ENCODE measurements at places on chromosomes 2 and 18.

DNA sequence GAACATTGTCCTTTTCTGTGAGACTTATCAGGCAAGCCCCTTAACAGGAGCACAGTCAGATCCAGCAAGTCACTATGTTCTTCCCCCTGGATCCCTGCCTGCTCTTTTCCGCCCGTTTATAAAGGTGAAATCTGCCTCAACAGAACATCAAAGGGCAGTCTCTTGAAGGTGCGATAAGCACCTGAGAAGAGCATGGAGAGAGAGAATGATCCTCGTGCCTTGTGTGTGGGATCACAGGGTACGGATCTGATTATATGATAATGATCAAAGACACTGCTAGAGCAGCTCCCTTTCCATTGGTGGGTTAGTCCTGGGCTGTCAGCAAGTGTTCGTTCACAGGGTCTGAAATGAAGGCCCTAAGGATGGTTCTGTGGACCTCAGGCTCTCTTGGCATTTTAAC, 106.4 kb downstream of the ZAP70 start:
- no peak overlapping the region for H3K4me3 ChIP-seq
- DNase-seq: no peak
- H3K36me3 ChIP-seq: no peaks in the 10 kb centered on the region
- no peaks in the 10 kb centered on the region for H3K4me1 ChIP-seq
- H3K27me3 ChIP-seq: no peaks in the 10 kb centered on the region

GRCh38 chr2:214808981-214809750, at the start of gene BARD1:
Gene BARD1, minus strand, starts transcription at chr2:214809683. Its CDS starts 114 bp downstream, at chr2:214809569.
- peak within 1 kb of the TSS; percentile 86 for H3K27ac ChIP-seq
- no peak for DNase-seq
- no peaks in the 10 kb centered on the region for H3K4me1 ChIP-seq
- no peaks in the 10 kb centered on the region for H3K27me3 ChIP-seq

DNA sequence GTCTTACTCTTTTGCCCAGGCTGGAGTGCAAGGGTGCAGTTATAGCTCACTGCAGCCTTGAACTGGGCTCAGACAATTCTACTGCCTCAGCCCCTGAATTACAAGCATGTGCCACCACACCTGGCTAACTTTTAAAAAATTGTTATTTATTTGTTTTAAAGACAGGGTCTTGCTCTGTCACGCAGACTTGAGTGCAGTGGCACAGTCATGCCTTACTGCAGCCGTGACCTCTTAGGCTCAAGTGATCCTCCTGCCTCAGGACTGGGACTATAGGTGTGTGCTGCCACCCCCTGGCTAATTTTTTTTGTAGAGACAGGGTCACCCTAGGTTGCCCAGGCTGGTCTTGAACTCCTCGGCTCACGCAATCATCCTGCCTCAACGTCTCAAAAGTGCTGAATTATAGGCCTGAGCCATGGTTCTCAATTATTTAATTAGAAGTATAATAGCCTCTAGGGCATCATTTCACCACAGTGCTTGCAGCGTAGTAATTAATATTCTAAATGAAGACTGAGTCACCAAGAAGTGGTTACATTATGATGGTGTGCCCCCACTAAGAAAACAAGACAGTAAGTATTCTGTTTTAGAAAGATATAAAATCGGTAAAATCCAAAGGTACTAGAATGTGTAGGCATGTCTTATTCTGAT, 69.6 kb downstream of the EML4 start:
- H3K27me3 ChIP-seq: no peaks in the 10 kb centered on the region
- H3K27ac ChIP-seq: no peak overlapping the region
- DNase-seq: peak; percentile 37
- H3K36me3 ChIP-seq: no peaks in the 10 kb centered on the region
- H3K4me1 ChIP-seq: no peaks in the 10 kb centered on the region

GRCh38 chr18:62566818-62567217, 44.0 kb downstream of the ZCCHC2 start:
- H3K4me1 ChIP-seq: no peaks in the 10 kb centered on the region
- DNase-seq: no peak
- no peaks in the 10 kb centered on the region for H3K36me3 ChIP-seq
- no peak overlapping the region for H3K4me3 ChIP-seq

GRCh38 chr18:55751476-55751875, 163.5 kb upstream of the TCF4 start:
- H3K4me3 ChIP-seq: no peak overlapping the region
- H3K36me3 ChIP-seq: no peaks in the 10 kb centered on the region
- H3K27me3 ChIP-seq: no peaks in the 10 kb centered on the region
- no peak overlapping the region for H3K27ac ChIP-seq
- no peaks in the 10 kb centered on the region for H3K4me1 ChIP-seq
- no peak for DNase-seq

DNA sequence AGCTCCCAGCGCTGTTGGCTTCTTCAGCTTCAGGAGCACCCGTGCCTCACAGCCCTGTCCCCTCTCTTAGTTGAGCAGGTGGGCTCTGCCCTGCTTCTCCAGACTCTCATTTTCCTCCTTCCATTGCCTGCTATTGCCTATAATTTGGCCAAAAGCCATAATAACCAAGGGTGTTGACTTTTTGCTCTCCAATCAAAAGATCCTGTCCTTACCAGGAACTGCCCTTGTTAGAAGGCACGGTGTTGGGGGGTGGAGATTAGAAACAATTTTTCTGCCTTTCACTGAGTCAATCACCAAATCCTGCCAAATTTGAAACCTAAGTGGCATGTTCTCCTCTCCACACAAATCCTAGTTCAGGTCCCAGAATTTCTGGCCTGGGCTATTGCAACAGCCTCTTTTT, 16.7 kb upstream of the PDIA6 start:
- no peaks in the 10 kb centered on the region for H3K36me3 ChIP-seq
- no peaks in the 10 kb centered on the region for H3K4me1 ChIP-seq
- no peak for DNase-seq
- no peak overlapping the region for H3K27ac ChIP-seq

DNA sequence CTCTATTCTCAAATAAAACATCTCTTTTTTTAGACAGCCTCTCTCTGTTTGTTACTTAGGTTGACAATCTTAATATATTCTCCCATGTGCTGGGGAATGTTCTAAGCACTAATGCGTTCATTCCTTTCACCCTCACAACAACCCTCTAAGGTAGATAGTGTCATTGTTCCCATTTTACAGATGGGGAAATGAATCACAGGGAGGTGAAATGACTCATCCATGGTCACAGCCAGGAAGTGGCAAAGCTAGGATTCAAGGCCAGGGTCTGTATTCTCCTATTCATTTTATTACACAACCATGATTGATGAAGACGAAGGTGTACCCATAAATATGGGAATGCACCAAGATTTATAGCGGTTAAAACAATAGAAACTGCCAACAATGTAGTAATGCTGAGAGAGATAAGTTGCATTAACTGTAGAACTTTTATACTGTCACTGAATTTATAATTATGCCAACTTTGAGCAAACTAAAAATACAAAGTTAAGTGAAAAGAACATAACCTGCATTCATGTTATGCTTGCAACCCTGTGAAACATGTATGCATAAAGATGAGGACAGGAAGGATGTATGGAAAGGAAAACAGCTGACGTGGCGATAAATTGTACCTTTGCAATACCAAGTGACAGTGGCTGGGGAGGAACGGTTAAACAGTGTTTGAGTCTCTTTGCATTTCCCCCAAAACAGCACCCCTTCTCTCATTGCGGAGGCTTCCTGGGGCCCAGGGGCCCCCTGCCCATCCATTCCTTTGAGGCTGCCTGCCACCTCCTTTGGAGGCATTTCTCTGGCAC, 257.7 kb upstream of the AGAP1 start:
- no peak overlapping the region for H3K27ac ChIP-seq
- no peaks in the 10 kb centered on the region for H3K36me3 ChIP-seq
- no peak for DNase-seq

DNA sequence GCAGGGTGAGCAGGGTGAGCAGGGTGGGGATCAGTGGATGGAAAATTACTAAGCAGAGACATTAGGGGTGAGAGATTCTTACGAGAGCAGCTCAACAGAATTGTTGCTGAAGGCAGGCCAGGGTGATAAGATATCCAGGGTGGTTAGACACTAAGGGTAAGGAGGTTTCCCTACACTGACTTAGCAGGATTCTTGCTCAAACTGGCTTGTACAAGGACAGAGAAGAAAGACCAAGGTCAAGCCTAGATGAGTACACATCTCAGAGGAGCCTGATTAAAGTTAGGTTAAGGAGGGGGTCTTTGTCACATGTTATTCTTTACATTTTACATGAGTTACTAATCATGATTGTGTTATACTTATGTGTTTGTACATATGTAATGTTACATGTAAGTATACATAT, 262.8 kb upstream of the FANCL start:
- no peak overlapping the region for H3K4me3 ChIP-seq
- H3K27me3 ChIP-seq: no peaks in the 10 kb centered on the region
- no peak for DNase-seq

DNA sequence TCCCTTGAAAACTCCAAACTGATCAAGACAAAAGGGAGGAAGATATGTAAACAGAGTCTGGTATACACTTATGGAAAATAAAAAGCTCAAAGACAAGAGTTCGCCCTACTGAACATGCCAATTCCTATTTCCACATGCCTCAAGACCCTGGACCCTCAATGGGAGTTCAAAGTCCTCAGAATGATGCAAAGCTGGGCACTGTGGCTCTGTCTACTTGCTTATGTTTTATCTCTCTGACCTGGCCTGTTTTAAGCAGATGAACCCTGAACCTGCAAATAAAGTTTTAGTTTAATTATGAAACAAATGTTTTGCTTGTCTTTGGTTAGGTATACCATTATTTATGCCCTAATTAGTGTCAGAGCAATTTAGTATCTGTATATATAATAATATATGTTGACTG, 22.6 kb downstream of the NR4A2 start:
- no peaks in the 10 kb centered on the region for H3K27me3 ChIP-seq
- no peaks in the 10 kb centered on the region for H3K36me3 ChIP-seq
- H3K4me1 ChIP-seq: no peaks in the 10 kb centered on the region
- no peak for DNase-seq

DNA sequence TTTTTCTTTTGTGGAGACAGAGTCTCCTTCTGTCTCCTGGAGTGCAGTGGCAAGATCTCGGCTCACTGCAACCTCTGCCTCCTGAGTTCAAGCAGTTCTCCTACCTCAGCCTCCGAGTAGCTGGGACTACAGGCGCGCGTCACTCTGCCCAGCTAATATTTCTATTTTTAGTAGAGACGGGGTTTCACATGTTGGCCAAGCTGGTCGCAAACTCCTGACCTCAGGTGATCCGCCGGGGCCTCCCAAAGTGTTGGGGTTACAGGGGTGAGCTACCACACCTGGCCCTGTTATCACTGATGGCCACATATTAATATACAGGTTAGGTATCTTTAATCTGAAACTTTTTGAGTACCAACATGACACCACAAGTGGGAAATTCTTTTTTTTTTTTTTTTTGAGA, 3.4 kb downstream of the MRPL35 start:
- H3K36me3 ChIP-seq: no peaks in the 10 kb centered on the region
- no peaks in the 10 kb centered on the region for H3K4me1 ChIP-seq
- H3K27me3 ChIP-seq: no peaks in the 10 kb centered on the region
- H3K27ac ChIP-seq: no peak overlapping the region
- no peak overlapping the region for H3K4me3 ChIP-seq

GRCh38 chr2:56132138-56132537, 51.7 kb upstream of the CCDC85A start:
- no peak overlapping the region for H3K27ac ChIP-seq
- H3K4me1 ChIP-seq: no peaks in the 10 kb centered on the region
- no peak for DNase-seq
- H3K36me3 ChIP-seq: no peaks in the 10 kb centered on the region
- H3K27me3 ChIP-seq: no peaks in the 10 kb centered on the region

DNA sequence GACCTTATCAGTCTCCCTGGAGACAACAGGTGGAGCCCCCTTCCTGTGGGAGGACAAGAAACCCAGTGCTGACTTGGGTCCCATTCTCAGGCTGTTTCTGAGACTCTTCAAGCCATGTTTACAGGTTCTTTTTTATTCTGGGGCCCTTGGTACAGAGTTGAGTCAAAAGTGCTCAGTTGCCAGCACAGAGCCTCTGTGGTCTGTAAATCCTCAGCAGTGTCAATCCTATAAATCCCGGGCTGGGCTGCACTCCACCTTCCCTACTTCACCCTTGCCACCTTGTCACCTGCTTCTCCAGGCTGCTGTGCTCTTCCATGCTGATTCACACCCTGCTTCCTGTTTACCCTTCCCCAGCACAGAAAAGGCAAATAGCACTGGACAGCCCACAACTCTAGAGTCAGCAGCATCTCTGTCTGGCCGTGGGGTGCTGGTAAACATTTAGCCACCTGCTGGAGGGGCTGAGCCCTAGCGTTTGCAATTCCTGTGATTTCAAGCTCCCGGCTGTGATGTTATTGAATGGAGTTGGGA, 74.7 kb downstream of the TNFRSF11A start:
- H3K27ac ChIP-seq: no peak overlapping the region
- no peaks in the 10 kb centered on the region for H3K4me1 ChIP-seq
- H3K4me3 ChIP-seq: no peak overlapping the region
- DNase-seq: no peak
- no peaks in the 10 kb centered on the region for H3K27me3 ChIP-seq

- H3K4me1 ChIP-seq: no peaks in the 10 kb centered on the region
- H3K27ac ChIP-seq: no peak overlapping the region
- no peaks in the 10 kb centered on the region for H3K36me3 ChIP-seq
- no peak for DNase-seq
- H3K27me3 ChIP-seq: no peaks in the 10 kb centered on the region
Observed at GRCh38 chr2:96913117-96913397, 43.2 kb upstream of the SEMA4C start.

GRCh38 chr2:72109904-72110303, 37.8 kb downstream of the CYP26B1 start:
- H3K36me3 ChIP-seq: no peaks in the 10 kb centered on the region
- no peak overlapping the region for H3K4me3 ChIP-seq
- no peaks in the 10 kb centered on the region for H3K4me1 ChIP-seq
- DNase-seq: no peak

DNA sequence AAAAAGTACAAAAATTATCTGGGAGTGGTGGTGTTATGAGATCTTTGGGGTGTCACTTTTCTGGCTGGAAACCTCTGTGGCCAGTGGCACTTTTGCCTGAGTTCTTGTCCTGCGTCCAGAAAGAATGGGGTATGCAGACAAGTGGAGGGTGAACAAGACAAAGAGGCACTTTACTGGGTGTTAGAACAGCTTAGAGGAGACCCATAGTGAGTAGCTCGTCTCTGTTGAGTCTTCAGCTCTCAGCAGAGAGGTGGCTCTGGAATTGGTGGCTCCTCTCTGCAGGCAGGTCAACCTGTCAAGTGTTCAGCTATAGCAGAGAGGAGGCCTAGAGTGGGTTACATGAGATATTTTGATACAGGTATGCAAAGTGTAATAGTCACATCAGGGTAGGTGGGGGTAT, 26.1 kb downstream of the CRYGD start:
- H3K27ac ChIP-seq: no peak overlapping the region
- H3K36me3 ChIP-seq: no peaks in the 10 kb centered on the region
- no peak overlapping the region for H3K4me3 ChIP-seq
- H3K4me1 ChIP-seq: no peaks in the 10 kb centered on the region
- no peaks in the 10 kb centered on the region for H3K27me3 ChIP-seq

GRCh38 chr2:180949896-180950295, 30.5 kb upstream of the UBE2E3 start:
- DNase-seq: no peak
- no peaks in the 10 kb centered on the region for H3K27me3 ChIP-seq
- no peaks in the 10 kb centered on the region for H3K4me1 ChIP-seq
- no peak overlapping the region for H3K27ac ChIP-seq
- no peak overlapping the region for H3K4me3 ChIP-seq

- no peaks in the 10 kb centered on the region for H3K27me3 ChIP-seq
- peaks cover 7% of the 10 kb centered on the region for H3K4me1 ChIP-seq
- no peak for DNase-seq
- no peak overlapping the region for H3K4me3 ChIP-seq
Observed at GRCh38 chr18:48599391-48599790, 60.6 kb downstream of the CTIF start.
